Activated CD4-positive, alpha-beta T cell treated with anti-CD3 and anti-CD28 coated beads for 24 hours (primary cell): ENCODE measurements at places on chromosomes 1 and 21.

GRCh38 chr1:179794669-179795068 is 51.6 kb downstream of the FAM163A start:
- no peak for DNase-seq

GRCh38 chr1:201882665-201883132 is 6.0 kb upstream of the SHISA4 start:
- no peak for DNase-seq

- no peak for DNase-seq
Observed at GRCh38 chr21:29805105-29805504, 134.7 kb downstream of the GRIK1 start.

- no peak for DNase-seq
Observed at GRCh38 chr1:226632922-226633351, 84.4 kb downstream of the STUM start.

- no peak for DNase-seq
Observed at GRCh38 chr1:168766568-168766967, 37.6 kb upstream of the DPT start.

DNA sequence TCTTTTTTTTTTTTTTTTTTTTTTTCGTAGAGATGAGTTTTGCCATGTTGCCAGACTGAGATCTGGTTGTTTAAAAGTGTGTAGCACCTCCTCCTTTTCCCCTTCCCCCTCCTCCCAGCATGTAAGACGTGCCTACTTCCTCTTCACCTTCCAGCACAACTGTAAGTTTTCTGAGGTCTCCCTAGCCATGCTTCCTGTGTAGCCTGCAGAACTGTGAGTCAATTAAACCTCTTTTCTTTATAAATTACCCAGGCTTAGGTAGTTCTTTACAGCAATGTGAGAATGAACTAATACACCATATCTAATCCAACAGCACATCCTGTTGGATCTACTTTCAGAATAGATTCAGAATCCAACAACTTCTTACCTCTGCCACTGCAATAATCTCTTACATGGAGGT is 111.1 kb downstream of the CLIC6 start:
- no peak for DNase-seq

DNA sequence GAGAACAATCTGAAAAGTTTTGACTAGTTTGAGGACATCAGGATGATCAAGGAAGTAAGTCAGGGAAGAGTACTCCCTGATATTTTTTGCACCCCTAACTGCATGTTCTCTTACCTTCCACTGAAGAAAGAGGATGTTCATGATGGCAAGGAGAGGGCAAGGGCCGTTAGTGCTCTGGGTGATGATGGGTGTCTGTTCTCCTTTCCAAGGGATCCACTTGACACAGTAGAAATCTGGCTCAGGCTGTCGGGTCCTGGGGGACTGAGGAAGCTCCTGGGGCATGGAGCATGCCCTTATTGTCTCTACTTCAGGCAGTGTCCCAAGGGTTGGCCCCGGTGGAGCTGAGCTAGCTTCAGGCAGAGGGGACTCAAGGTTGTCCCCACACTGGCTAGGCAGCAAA is 4.7 kb downstream of the MINDY1 start:
- DNase-seq: no peak

DNA sequence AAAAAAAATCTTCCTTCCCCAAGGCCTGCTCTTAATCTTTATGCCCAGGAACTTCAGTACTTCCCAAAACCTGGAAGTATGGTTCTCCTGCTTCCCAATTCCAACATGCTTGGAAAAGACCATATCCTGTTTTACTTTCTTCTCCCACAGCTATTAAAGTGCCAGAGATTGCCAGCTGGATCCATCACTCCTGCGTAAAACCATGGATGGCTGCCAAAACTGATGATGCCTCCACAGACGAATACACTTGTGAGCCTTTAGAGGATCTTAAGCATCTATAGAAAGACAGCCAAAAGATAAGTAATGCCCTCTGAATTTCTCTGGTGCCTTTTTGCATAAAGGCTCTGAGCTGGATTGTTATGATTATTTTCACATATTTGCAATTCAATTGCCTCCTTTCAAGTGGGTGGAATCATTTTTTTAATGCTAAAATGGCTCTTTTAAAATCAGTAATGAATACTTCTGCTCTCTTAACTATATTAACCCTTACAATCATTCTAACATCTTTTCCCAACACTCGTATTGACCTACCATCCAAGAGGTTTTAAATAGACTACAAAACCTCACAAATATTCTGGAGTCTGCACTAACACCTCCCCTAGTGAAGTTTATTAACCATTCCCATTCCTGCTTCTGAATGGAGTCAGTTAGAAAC is 1807.8 kb downstream of the BRINP3 start:
- no peak for DNase-seq

DNA sequence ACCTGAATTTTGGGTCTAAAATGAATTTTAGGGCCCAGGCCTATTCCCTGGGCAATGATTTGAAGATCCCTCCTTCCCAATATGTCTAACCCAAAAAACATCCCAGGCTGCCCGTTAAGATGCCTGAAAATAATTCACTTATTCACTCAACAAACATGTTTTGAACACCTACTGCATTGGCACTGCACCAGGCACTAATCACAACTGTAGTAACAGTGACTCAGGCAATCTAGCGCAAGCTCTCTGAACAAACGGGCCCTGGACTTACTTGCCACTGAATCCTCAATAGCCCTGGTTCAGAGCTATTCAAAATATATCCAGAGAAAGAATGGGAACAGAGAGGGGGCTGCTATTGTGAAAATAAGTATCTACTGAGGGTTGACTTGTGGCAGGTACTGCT is 4.2 kb downstream of the CD244 start:
- no peak for DNase-seq

DNA sequence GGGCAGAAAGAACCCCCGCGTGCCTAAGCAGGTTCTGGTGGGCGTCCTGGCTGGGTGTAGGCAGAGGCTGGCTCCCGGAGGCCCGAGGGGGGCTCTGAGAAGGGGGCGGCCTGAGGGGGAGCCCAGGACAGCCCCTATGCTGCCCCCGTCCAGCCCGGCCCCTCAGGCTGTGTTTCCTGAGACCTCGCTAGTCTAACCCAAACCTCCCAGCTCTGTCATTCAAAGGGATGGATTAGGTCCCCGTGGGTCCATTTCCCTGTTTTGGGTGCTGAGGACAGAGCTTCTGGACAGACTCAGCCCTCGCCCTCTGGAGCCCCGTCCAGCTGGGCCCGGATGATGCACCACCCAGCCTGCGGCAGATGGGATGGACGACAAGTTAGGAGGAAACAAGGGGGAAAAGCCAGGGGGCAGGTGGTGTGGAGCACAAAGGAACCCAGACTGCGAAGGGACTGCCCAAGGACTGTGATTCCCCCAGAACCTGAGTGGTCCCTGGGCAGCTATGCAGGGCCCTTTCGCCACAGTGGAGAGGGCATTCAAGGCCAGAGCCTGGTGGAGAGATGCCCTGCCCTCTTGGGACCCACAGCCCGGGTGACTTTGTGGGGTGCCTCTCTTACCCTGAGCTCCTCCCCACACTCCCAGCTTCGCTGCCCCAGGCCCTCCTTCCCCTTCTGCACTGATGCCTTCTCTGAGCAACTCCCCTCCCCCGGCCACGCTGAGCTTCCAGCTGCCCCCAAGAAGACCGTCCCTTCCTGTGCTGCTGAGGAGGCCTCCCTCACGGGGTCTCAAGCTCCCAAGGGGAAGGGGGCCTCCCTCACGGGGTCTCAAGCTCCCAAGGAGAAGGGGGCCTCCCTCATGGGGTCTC is 2.8 kb downstream of the HES4 start:
- DNase-seq: no peak

DNA sequence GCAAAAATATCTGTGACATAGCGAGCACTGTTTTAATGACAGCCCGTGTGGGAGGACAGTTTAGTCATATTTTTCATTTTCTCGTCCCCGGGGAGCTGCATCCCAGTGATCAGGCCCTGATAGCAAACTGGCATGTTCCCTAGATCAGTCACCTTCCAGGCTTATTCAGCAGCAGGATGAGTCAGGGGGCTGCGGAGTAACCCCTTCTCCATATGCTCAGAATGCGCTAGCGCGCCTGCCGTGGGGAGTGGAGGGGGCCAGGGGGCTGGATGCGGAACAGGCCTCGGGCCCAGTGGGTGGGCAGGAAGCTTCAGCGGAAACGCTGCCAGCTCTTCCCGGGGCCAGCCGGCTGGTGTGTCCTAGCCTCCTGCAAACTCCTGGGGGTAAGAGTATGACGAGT is 94.0 kb downstream of the KCND3 start:
- no peak for DNase-seq

DNA sequence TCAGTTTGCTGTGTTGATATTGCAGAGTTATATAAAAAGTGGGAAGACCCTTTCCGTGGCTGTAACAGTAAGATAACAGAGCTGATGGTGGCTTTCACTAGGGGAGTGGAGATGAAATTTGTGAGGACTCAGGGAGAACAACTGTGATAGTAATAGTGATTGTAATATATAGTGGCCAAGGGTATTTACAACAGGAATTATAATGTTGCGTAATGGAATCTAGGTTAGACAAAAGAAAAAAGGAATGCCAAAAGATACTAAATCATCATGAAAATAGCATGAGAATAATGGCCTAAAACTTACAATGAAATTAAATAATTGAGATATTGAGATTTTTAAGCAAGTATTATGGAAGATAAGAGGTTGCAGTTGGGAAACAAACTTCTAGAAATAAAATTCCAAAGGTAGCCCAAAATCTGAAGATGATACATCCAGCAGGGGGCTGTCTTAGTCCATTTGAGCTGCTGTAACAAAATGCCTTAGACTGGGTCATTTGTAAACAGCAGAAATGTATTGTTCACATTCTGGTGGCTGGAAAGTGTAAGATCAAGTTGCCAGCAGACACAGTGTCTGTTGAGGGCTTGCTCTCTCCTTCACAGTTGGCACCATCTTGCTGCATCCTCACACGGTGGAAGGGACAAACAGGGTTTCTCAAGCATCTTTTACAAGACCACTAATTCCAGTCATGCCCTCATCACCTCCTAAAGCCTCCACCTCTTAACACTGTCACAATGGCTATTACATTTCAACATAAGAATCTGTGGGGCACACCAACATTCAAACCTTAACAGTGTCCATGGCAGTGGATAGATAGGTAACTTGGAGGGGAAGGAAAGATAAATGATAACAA is 711.2 kb downstream of the MRPL39 start:
- DNase-seq: no peak

GRCh38 chr1:67817319-67817718 is 15.9 kb downstream of the GNG12 start:
- no peak for DNase-seq

GRCh38 chr1:218886101-218886871 is 287.4 kb upstream of the LYPLAL1 start:
- no peak for DNase-seq

DNA sequence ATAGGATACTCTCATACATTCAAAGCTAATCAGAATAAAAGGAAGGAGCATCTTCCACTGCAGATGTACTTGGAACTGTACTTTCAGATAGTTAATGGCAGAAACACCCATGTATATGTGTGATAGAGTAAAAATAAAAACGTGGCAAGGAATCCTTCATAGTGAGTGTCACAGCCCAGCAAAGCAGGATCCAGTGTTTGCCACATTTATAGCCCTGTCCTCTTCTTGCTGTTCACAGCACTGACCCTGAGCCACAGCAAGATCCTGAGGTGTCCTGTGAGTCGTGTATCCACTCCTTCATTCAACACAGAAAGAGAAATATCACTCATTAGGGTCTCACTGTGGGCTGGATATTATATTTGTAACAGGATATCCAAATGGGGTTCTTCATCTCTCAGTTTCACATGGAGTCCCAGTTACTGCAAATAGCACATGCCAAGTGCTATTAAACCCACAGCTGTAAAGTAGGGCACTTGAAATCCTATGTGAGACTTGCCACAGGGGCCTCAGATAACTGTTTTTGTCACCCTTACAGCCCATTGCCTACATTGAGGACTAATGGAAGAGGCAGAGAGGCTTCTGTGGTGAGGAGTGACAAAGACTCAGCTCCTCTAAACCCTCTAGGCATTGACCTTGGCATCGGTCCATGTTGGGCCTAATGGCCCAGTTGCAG is 41.3 kb downstream of the CYP2J2 start:
- no peak for DNase-seq

DNA sequence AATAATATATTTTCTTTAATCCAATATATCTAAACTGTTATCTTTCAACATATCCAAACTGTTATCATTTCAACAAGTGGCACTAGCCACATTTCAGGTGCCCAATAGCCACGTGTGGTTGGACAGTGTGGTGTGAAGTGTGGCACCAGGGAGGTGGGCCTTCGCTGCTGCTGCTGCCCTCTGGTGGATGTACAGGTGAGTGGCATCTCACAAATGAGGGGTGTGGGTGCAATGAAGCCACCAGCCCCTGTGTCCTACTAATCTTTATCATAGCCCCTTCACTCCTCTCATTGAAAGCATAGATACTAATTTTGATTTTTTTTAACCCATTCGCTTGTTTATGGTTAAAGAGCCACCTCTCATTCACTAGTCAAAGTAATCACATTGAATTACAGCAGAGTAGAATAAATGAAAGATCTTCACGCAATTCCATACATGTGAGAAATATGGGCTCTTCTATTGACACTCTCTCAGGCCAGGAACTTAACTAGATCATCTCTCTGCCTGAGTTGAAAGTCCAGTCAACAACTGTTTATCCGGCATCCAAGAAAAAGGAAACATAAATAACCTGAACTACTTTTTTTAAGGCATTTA is 499.2 kb downstream of the OMA1 start:
- DNase-seq: peak; percentile 13

DNA sequence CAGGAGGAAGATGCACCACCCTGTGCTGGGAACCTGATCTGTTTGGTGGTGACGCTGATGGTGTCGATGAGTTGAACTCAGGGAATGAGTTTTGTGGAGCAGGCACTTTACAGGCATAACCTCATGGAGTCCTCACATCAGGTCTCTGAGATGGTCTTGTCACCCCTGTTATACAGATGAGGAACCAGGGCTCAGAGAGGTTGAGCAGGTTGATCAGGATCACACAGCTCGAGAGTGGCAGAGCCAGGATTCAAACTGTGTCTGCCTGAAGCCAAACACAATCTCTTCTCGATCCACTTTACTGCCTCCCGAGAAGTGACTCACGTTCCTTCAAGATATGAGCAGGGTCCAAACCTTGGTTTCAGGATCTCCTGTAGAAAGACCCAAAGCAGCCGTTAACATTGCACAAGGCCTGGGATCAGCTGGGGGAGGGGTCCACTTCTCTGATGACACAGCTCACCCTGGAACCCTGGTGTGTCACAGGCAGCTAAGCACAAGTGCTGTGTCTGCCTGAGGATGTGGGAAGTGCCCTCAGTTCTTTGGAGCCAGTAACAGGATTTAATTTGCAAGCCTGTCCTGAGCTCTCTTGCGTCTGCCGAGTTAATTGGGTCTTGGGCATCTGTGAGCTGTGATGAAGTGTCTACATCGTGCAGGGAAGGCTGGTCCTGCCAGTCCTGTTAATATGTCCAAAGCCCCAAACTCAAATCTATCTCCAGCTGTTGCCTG is 65.4 kb upstream of the STUM start:
- DNase-seq: no peak

GRCh38 chr1:235532360-235532759 is 28.1 kb upstream of the B3GALNT2 start:
- no peak for DNase-seq

- no peak for DNase-seq
Observed at GRCh38 chr21:18058731-18059398, 185.8 kb upstream of the CHODL start.

- DNase-seq: no peak
Observed at GRCh38 chr1:63264161-63264560, 58.2 kb upstream of the FOXD3 start.

- DNase-seq: peak; percentile 58
Observed at GRCh38 chr1:92486251-92487077, at the start of gene GFI1. Gene GFI1 (minus strand): TSS chr1:92486925. CDS start chr1:92483487, 3,438 bp downstream.

GRCh38 chr1:36650200-36651065 is 167.7 kb upstream of the CSF3R start:
- DNase-seq: peak; percentile 47
